ENCODE measurements at places on chromosomes 4 and X.

GRCh38 chr4:75679876-75680575 is 6.8 kb upstream of the G3BP2 start:
- DNase-seq, result no peak

GRCh38 chrX:54920610-54921426 is at the start of gene TRO:
Gene TRO (plus strand): TSS chrX:54920824. CDS start chrX:54922247, 1,423 bp downstream.
- DNase-seq, result no peak

DNA sequence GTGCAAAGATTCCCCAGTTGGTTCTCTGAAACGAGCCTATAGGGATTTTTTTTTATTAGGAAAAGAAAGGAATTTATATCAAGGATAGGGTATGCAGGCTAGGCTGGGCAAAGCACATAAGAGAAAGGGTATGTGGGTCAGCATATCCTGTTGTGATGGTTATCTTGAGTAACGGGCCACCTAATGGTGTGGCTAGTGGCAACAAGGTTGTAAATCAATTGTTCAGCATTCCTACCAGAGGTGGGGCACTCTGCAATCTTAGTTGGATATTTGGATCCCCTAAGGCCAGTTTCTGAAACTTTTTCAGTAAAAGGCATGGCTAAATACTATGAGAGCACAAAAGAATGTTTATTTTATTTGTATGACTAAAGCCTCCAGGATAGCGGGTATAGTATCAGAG is 42.7 kb downstream of the DCAF12L1 start:
- DNase-seq, result no peak

DNA sequence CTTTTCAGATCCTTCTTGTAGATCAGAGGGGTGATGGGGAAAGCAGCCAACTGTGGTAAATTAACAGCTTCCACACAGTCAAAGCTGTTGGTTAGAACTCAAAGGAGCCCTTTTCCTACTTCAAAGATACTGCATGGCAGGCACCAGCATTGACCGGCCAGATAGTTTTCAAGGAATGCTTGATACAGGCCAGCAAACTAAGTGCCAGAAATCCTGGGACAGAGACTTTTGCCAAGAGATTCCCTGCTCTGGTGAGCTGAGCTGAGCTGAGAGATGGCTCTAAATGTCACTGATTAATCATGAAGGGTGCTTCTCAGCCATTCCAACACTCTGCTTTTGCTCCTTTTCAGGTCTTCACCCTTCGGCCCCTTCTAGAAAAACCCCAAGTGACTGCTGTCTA is 131.6 kb upstream of the MED14 start:
- DNase-seq, result no peak

- DNase-seq, result no peak
Measured at GRCh38 chrX:153327561-153327960, 6.0 kb upstream of the PNMA6F start.

GRCh38 chrX:41759817-41760216 is 35.8 kb downstream of the GPR82 start:
- DNase-seq, result no peak

GRCh38 chr4:125992891-125993290 is 678.1 kb downstream of the FAT4 start:
- DNase-seq, result no peak

DNA sequence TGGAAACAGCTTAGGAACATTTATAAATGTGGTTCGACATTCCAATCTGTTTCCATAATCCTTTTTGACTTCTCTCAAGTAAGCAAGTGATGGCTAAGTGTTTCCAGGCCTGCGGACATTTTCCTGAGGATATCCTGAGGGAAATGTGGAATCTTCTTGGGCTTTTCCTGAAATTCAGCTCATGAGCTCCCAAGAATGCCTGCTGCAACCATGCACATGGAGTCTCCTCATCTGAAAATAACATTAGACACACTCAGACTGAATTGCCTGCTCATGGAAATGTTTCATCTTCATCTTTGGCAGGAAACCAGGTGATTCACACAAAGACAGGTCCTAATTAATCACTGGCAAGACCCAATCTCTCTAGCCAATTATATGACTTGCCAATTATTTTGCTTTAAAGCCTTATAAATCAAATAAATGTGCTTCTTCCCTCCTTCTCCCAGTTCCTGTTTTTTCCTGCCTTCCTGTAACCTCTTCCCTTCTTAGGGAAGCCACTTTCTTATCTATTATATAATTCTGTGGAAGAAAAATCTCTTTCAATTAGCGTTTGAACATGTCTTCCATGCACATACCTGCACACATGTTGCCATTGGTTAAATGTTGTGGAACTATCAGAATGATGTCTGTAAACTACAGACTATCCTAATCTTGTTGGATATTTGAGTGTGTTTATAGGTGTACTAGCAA is 104.6 kb upstream of the MXRA5 start:
- DNase-seq, result no peak

DNA sequence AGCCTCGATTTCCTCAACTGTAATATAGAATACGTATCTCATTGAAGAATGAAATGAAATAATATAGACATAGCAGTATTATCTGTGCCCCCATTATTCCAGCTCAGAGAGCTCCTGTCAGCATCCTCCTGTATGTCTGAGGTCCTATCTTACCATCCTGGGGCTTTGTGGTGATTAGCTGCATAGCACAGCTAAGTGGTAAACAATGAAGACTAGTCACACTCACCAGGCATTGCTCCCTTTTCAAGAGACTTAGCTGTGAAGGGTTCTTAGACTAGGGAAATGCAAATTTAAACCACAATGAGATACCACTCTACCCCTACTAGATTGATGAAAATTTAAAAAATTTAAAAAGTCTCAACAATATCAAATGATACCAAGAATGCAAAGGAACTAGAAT is 172.9 kb downstream of the SLC39A8 start:
- no peak for DNase-seq

All from CD4-positive, alpha-beta memory T cell (primary cell).